DND-41 (cell line): ENCODE measurements at places on chromosomes 13 and 19.

DNA sequence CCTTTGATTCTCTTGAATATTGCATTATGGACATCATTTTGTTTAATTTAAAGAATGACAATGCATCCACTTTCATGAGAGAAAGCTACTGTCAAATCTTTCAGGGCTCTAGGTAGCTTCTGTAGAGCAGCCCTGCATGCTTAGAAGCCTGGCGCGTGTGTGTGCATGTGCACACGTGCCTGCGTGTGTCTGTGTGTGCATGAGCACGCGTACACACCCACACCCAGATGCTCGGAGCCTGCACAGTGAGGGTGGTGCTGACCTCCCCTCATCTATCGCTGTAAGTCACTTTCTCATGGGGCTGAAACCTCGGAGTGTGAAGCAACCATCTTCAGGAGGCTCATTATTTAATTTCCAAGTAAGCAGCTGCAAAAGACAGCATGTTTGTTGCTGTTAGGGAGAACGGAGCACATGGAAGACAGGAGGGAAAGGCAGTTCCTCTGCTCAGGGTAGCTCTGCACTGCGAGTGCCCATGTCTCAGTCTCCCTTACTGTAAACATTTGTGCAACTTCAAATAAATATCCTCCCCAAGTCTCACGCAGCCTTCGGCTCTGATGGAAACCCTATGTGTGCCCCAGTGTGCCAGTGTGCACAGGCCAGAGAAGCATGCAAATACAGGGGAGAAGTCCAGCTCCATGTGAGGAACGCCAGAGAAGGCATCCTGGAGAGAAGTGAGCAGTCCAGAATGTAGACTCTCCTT lies 22.8 kb downstream of the TSHZ3 start:
- no peak for DNase-seq

GRCh38 chr19:45890877-45891276 lies 4.9 kb upstream of the IRF2BP1 start:
- DNase-seq = no peak

DNA sequence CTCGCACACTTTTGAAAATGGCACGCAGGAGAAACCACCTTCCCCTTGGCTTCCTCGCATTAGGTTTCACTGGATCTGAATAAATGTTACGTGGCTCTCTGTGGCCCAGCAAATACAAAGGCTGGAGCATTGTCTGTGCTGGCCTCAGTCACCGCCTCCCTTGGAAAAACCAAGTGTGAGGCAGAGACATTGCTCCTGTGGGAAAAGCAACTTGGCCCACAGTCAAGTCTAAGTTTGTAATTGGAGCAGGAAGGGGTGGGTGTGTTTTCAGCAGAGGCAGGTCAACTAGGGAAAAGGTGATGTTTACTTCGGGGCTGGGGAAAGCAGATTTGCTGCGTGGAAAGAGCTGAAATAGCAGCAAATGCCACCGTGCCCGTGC lies 101.6 kb downstream of the IRS2 start:
- DNase-seq = no peak

DNA sequence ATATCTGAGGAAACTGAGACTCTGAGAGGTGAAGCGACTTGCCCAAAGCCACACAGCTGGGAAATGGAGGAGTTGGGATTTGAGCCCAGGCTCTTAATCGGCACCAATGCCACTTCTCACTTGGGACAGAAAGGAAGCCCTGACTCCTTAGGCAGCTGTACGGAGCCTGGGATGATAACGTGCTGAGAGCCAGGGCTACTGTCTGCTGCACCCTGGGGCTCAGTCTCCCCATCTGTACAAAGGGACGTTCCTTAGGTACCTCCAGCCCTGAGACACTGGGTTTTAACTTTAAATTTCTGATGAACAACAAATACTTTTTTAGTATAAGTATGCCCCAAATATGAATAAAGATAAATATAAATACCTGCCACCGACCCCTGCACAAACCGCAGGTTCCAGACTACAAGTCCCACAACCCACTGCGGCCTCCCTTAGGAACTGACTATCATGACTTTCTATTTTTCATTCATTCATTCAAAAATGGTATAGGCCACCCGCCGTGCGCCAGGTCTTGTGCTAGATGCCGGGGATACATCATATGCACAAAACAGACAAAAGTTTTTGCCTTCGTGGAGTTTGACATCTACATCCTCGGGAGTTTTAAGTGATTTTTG lies 776 bp upstream of the NCLN start:
- no peak for DNase-seq

DNA sequence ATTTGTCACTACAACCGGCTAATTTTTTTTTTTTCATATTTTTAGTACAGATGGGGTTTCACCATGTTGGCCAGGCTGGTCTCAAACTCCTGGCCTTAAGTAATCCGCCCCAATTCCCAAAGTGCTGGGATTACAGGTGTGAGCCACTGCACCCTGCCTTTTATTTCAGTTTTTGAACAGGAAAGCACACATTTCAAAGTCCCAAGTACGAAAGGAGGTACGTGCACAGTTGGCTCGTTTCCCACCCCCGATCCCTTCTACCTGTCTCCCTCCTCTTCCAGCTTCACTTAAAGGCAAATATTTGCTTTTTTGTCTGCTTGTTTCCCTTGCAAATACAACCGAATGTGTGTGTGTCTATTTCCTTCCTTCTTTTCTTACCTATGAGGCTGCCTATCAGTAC lies 30.5 kb downstream of the ZIC5 start:
- DNase-seq = no peak

- DNase-seq = no peak
Measured at GRCh38 chr19:38285567-38285966, 18.5 kb upstream of the C19orf33 start.

- no peak for DNase-seq
Measured at GRCh38 chr13:99064624-99065234, 86.9 kb upstream of the DOCK9 start.

DNA sequence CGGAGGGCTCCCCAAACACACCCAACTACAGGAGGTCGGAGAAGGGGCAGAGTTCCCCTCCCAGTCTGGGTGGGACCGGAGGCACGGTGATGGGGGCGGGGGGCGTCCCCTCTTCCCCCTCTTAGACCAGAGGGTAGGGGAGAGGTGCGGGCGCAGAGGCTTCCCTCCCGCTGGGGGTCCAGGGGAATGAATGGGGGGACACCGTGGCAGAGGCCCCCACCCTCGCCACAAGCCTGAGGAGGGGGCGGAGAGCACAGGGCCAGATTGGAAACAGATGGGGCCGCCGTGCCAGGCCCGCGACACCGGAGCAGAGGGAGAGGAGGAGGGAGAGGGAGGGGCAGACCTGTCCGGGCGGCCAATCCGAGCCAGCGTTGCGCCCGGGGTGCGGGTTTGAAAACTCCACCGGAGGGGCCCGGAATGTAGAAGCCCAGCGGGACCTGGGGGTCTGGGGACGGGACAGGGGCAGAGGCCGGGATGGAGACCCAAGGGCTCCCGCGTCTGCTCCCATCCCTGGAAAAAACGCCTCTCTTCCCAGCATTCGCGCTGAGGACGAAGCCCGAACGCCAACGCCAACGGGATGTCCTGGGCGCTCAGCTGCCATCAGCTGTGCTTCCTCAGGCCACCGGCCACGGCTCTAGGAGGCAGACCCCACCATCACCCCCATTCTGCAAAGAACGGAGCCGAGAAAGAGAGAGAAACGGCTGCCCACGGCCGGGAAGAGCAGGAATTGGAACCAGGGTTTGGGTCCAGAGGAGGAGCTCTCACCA lies 46.8 kb downstream of the PTPRS start:
- no peak for DNase-seq

DNA sequence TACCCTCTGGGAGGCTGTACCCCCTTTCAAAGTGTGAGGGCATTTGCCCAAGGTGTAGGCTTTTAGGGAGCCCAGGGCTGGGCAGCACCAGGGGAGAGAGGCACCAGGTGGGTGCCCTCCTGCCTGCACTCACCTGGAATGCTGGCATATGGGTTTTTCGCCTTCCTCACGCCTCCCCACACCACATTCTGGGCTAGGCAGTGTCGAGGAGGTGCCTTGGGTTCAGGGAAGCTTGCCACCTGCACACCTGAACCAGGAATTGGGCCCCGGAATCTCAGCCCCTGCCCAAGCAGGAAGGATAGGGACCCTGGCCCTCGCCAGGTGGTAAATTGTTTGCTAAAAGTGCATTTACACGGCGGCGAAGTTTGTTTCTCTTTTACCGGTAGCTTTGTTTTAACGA lies 5.1 kb upstream of the TSHZ3 start:
- no peak for DNase-seq

DNA sequence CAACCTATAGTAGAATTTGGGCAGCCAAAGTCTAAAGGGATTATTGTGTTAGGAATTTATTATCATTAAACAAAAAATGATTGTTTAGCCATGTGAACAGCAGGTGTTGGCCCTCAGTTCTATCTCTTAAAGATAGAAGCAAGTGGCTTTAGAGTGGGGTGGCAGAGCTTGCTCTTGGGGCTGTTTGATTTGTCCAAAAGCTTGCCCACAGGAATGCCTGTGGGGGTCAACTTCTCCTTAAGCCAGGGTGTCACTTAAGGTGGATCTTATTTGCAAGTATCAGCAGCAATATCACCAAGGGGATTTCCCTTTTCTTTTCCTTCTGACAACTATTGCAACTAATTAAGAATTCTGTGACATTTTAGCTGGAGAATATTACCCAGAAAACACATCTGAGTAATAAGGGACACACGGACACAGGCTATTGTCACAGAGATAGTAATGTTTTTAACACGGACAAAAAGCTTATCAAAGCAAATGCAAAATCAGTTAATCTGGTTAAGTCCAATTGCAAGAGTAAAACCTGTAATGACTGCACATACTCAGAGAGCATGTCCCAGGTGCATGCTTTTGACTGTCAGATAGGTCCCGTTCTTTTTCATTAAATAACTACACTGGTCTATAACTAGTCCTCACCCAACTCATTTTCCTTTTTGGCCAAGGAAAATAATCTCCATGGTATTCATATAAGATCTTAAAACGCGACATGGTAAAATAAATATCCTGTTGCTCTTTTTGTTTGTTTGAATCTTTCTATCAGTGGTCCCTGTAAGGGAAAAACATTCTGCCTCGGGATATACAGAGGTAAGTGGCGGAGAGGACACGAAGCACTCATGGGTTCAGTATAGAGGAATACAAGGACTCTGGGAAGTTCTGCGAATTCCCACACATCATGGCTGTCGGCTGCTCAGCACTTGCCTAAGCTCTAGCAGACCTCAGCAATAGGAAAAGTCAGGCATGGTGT lies 172.1 kb upstream of the RFC3 start:
- no peak for DNase-seq

- DNase-seq = no peak
Measured at GRCh38 chr19:19955208-19955607, 54.5 kb downstream of the ZNF93 start.

DNA sequence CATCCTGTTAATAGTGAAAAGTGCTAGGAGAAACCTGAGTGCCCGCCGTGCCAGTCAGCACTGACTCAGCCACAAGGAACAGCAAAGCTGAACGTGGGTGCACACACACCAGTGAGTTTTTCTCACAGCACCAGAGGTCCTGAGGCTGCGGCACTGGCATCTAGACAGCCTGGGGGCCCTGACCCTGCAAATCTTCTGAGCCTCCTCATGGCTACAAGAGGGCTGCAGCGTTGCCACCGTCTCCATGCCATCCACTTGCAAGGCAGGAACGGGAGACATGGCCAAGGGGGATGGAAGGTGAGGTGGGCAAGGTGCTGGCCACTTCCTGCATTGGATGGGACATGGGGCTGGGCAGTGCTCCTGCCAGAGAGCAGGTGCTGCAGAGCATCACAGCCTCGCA lies 211.2 kb upstream of the SOX1 start:
- DNase-seq = no peak
